Stimulated activated CD4-positive, alpha-beta T cell treated with anti-CD3 and anti-CD28 coated beads, Interleukin-1b, Interleukin-23, amount 100 ng/mL, for 1 hour (primary cell): ENCODE measurements at places on chromosomes 5 and 9.

DNA sequence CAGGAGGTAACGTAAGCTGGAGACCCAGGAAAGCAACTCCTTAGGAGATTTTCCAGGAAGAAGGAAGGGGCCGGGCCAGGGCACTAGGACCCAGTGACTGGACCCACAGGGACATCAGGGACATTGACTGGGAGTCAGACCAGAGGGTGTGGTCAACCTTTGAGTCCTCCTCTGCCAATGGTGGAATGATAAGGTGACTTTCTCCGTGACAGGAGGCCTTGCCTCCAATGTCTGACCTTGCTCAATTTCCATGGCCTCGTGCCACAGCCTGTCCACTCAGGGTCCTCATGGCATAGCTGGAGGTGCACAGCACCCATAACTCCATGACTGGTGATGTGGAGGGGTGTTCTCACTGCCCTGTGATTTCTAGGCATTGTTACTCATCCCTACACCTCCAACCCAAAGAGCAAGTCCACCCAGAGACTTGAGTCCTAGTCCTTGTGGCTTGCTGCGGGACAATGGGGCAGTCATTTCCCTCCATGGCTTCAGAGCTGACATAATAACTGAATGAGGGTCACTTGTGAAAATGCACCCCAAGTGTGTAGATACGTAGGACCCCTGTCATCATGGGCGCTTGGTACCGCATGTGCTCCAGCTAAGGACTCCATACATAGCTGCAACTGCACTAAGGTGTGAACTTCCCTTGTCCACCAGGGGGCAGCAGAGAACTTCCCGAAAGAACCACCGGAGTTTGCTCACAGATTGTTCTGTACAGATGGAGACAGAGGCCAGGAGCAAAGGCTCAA lies 4.1 kb upstream of the AMBP start:
- peak; percentile 73 for DNase-seq

DNA sequence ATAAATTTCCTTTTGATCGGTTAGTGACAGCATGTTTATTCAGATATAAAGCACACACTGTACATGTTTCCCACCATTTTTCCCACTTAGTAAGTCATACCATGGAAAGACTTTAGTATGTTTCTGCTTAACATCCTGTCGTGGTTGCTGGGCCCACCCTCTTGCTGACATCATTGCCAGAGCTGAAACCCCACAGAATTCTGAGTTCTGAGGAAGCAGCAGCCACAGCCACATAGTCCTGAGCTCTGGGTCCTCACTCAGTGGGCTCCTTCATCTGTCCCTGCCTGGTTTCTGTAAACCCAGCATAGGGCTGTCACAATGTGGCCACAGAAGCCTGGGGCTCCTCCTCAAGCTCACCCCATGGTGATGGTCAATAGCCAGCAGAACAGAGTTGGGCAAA lies 441.5 kb downstream of the ENC1 start:
- no peak for DNase-seq

DNA sequence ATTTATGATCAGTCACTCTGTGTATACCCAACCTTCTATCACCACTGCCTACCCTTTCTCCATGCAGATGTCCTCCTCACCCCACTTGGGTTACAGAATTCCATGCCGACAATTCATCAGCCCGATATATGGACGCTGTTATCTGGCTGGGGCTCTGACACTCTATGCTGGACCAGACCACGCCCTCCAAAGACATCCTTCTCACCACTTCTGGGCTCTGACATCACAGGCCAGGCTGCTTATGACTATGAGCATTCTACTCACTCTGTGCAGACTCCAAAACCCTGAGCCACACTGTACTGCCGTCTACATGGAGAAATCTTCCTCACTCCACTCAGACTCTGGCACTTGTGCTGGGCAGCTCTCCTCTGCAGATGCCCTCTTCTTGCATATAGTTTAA lies 7.6 kb upstream of the AK3 start:
- no peak for DNase-seq

DNA sequence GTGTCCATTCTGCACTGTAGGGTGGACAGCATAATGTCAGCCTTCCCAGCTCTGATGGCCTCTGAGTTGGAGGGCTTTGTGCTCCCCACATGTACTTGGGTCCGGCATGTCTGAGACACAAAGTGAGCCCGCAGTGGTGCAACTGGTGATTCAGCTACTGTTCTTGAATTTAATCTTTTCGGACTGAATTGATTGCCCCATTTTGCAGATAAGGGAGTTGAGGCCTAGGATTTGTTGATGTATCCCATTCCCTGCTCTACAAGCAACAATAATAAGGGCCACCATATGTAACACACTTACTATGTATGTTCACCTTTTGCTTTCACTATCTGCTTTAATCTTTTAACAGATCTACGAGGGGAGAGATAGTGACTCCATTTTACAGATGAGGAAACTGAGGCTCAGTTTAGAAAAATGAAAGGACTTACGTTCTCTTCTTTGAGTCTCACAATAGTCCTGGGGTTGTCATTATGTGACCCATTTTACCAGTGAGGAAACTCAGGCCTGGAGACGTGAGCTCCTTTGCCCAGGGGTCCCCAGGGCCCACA lies 4.5 kb downstream of the GSN start:
- no peak for DNase-seq

- DNase-seq = no peak
Observed at GRCh38 chr5:124399426-124399961, 346.9 kb downstream of the ZNF608 start.

GRCh38 chr5:176646707-176647029 lies 616 bp upstream of the TSPAN17 start:
- DNase-seq = no peak

GRCh38 chr5:61416420-61416819 lies 84.4 kb downstream of the ZSWIM6 start:
- no peak for DNase-seq

GRCh38 chr5:31688515-31689092 lies 49.7 kb downstream of the PDZD2 start:
- DNase-seq = no peak
